SK-MEL-5 (cell line): ENCODE measurements at places on chromosomes 5 and 9. TPM values are rescaled to one million over a fixed set of nuclear protein-coding genes. Genes with fewer than 3 reads are reported as not detected.

- no peak for DNase-seq
These were observed 247.0 kb upstream of the IRX4 start for GRCh38 chr5:2129568-2130272.

DNA sequence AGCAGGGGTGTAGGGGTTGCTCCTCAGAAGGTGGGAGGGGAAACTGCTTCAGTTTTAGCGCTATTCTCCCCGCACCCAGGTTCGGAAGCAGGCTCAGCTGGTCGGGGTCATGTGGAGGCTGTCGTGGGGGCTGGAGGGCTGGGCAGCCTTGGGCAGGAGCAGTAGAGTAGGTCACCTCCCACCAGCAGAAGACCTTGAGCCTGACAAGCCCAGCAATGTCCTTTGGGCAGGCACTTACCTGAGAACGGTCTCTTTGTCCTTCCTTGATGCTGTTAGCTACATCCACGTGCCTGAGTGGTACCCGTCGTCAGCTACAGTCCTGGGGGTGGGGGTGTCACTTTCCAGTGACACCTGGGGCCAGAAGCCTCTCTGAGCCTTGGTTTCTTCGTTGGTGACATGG lies 20.3 kb downstream of the ENHO start:
- no peak for DNase-seq

DNA sequence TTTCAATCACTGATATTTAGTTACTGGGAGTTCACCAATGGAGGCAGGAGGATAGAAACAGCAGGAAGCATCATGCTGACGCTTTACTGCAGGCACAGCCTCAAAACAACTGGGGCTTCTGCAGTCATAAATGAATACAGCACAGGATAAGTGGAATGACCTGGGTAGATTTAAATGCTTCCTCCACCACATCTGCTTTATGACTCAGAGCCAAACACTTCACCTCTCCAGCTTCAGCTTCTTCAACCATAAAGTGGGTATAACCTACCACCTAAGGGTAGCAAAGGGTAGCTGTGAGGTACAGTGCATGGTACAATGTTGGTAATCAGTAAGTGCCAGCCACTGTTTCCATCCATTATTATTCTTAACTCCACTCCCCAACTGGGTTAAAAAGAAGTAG lies 28.4 kb downstream of the RASEF start:
- DNase-seq = no peak

GRCh38 chr5:132050136-132050535 lies 10.3 kb upstream of the IL3 start:
- DNase-seq = no peak

- DNase-seq = peak; percentile 64
These were observed at the start of gene IL6ST for GRCh38 chr5:55994495-55994997. TSS of gene IL6ST (minus strand) at chr5:55994963. CDS start at chr5:55976278, 18,685 bp downstream.

- no peak for DNase-seq
These were observed 132.6 kb downstream of the SPOCK1 start for GRCh38 chr5:137366526-137366925.

DNA sequence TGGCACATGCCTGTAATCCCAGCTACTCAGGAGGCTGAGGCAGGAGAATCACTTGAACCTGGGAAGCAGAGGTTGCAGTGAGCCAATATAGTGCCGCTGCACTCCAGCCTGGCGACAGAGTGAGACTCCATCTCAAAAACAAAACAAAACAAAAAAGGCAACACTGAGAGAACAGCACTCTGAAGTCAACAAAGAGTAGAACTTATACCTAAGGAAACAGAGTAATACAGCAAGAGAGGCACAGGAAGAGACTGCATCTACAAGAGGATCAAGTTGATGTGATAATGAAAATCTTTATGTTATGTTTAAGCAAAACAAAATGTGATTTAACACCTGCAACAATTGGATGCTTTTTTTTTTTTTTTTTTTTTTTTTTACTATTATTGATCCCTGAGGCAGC lies 33.1 kb downstream of the FYB1 start:
- DNase-seq = no peak

DNA sequence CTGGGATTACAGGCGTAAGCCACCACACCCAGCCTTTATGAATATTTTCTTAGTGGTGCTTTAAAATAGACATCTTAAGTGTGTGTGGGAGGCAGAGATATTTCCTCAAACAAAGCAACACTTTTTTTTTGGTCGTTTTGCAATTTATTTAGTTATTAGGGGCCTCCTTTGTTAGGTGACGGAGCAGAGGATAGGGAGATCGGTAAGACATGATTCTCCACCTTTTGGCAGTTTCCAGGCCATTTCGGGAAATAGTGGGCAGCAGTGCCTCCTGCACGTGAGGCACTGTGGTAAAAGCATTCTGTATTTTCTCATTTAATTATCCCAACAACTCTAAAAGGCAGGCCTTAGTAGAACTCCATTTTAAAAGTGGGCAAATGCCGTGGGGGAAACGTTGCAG lies 1.9 kb downstream of the OCLN start:
- DNase-seq = no peak

- DNase-seq = no peak
These were observed 30.2 kb upstream of the HOMER1 start for GRCh38 chr5:79544131-79544530.

GRCh38 chr5:157993201-157993600 lies 134.3 kb upstream of the CLINT1 start:
- DNase-seq = no peak

GRCh38 chr5:107893642-107894041 lies 222.9 kb upstream of the EFNA5 start:
- DNase-seq = no peak

- DNase-seq = no peak
These were observed 478.1 kb upstream of the CDH9 start for GRCh38 chr5:27516437-27516836.

PPP3R2 gene
- not detected in 2 replicates for total RNA-seq

BRINP1 gene
- 0.13 and 0.16 TPM in 2 replicates for total RNA-seq

TRMO gene
- total RNA-seq = 28.6 and 32.6 TPM in 2 replicates

SPATA31A3 gene
- total RNA-seq = not detected in 2 replicates

PCDHGA1 gene
- total RNA-seq = 0.63 and 0.67 TPM in 2 replicates

ADAMTS12 gene
- not detected in 2 replicates for total RNA-seq

CARTPT gene
- total RNA-seq = not detected in 2 replicates
